GOT3 (cell line): ENCODE measurements at places on chromosomes 2 and 18.

- DNase-seq: no peak
These were observed 28.5 kb downstream of the NOL4 start for GRCh38 chr18:34196256-34196655.

- no peak for DNase-seq
These were observed 20.5 kb upstream of the ZNF236 start for GRCh38 chr18:76801567-76802505.

- no peak for DNase-seq
These were observed 19.0 kb downstream of the TMSB10 start for GRCh38 chr2:84924173-84925106.

DNA sequence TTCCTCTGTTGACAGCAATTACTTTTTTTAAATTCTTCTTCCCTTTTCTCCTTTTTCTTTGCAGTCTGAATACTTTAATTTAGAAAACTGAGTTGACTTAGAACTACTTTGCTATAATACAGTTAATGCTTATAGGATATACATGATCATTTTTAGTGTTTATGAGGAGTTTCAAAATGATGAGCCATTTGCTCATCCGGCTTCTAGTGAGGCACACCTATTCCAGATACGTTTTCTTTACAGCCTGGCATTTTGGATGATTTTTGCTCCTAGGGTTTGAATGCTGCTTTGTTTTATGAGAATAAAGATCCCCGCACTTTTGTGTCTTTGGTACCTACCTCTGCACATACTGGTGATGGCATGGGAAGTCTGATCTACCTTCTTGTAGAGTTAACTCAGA lies 52.8 kb downstream of the EIF5B start:
- no peak for DNase-seq

DNA sequence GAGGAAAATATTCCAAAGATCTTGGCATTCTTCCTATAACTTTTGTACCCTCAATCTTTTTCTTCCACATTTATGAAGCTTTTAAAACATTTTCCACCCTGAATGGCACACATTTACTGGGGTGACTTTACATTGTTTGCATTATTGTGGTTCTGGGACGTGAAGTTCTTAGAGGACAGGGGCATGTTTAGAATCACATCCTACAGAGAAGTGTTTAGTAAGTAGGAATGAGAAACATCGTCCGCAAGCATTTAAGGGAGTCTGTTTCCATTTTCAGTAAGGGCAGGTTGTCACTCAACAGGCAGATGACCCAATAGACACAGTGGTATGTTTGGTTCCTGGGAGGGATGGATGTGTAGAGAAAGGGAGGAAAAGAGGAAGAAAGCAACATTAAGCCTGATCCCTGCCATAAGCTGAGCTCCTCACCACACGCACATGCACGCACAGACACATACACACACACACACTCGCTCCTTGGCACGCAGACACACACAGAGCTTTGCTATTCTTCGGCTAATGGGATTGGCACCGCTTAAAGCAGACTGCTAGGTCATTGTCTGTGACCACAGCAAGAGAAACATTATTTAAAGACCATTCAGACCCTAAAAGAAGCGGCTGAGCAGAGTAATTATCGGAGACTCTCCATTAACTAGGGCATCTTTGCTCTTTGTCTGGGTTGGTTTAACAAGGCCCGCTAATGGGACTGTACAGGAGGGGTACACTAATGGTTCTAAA lies 14.2 kb upstream of the PLEKHM3 start:
- DNase-seq: no peak

DNA sequence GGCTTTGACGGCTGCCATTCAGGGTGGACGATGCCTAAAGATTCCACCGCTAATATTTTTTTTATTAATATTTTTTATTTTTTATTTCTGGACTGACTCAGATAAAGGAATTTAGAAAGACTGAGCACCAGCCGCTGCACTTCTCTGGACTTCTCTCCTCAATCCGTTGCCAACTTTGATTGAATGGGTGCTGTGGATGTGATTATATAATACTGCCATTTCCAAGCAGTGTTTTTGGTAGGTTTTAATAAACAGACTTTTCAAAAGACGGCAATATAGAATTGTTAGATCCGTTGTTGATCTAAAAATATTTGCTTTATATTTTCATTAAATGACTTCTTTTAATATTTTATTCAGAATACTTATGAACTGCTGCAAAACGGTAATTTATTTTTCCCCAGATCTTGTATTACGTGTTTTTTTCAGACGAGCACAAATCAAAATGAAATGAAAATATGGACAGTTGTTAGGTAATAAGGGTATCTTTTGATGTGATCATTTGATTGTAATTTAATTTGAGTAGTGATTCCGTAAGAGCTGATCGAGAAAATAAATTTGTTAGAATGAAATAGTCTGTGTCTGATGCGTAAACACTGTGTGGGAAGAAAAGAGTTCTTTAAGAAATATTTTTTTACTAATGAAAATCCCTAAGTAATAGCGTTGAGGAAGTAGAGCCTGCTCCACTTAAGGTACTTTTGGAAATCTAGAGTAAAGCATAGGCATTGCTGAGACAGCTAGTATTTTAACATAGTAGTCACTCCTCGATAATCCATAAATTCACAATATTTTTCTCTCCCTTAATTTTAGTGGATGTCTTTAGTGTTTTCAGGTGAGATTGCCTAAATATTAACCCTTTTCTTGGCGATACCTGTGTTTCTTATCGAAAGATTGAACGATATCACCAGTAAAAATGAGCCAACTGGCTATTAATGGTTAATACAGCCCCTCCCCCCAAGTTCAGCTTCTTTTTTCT lies 4.4 kb downstream of the POU3F3 start:
- no peak for DNase-seq

- DNase-seq: no peak
These were observed 34.2 kb upstream of the BAZ2B start for GRCh38 chr2:159650574-159650973.

GRCh38 chr2:10240161-10240681 lies 62.5 kb upstream of the HPCAL1 start:
- DNase-seq: no peak

DNA sequence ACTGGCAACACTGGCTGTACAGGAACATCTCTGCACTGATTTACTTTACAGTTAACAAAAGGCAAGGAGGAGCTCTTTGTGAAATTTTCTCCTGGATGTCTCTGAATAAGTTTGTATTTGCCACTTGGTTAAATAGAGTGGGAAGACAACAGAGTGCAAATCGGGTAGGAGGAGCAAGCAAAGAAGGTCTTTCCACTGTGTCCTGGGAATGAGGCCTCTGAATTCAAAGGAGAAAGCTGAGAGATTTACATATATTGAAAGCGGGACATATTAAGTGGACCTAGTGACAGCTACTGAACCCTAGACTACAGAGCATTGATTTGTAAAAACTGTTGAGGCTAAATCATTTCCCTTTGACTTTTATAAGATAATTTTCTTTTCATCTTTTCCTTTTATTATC lies 117.4 kb upstream of the CHRNA1 start:
- DNase-seq: no peak

GRCh38 chr2:30216157-30216556 lies 15.2 kb upstream of the LBH start:
- no peak for DNase-seq

- no peak for DNase-seq
These were observed 26.2 kb downstream of the EPC2 start for GRCh38 chr2:148670773-148671172.

DNA sequence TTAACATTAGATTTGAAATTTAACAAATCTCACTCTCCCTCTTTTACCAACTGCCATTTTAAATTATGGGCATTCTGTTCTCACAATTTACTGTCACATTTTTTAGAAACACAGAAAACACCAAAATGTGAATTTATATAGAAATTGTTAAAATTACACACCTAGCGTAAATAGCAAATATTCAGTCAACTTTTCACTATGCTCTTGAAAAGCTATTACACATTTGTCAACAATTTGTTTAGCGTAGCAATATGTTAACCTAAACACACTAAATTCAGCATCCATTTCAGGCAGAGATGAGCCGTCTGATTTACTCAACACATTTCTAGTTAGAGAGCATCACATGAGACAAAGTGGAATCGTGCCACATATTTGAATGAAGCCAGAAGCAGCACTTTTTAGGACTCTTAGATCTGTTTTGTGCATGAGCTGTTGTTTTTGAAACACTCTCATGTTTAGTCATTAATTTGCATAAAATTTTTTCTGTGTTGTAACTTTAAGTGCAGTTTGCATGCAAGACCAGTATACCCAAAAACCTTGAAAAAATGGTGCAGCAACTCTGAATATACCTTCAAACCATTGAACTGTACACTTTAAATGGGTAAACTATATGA lies 8.2 kb downstream of the TTC32 start:
- no peak for DNase-seq

GRCh38 chr2:209191139-209191538 lies 232.7 kb upstream of the MAP2 start:
- DNase-seq: no peak

DNA sequence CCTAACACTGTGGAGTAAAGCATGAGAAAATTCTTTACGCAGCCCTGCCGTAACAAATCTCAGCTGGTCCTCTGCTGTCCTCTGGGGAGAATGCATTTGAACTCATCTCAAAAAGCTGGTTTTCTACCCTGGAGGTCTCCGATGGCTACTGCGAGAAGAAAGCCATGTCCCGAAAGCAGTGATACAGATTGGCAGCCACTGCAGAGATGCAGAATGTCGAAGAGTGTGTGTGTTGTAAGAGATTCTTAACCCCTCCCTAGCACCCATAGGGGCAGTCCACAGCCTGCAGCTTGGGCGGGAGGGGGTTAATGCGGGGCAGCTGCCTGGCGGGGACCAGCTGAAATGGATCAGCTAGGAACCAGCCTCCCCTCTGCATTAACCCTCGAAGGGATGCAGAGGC lies 235.9 kb downstream of the ZNF516 start:
- DNase-seq: no peak

GRCh38 chr2:197786010-197786877 lies 1.1 kb upstream of the BOLL start:
- no peak for DNase-seq

- DNase-seq: no peak
These were observed 545.8 kb downstream of the BCL11A start for GRCh38 chr2:60007671-60008070.

GRCh38 chr2:73142937-73143336 lies 30.2 kb upstream of the RAB11FIP5 start:
- DNase-seq: no peak

DNA sequence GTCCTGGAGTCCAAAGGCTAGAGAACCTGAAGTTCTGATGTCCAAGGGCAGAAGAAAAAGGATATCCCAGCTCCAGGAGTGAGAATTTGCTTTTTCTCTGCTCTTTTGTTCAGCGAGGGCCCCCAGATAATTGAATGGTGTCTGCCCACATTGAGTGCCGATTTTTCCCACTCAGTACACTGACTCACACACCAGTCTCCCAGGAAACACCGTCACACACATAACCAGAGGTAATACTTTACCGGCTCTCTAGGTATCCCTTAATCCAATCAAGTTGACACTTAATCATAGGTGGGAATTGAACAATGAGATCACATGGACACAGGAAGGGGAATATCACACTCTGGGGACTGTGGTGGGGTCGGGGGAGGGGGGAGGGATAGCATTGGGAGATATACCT lies 161.5 kb downstream of the WDR7 start:
- no peak for DNase-seq

DNA sequence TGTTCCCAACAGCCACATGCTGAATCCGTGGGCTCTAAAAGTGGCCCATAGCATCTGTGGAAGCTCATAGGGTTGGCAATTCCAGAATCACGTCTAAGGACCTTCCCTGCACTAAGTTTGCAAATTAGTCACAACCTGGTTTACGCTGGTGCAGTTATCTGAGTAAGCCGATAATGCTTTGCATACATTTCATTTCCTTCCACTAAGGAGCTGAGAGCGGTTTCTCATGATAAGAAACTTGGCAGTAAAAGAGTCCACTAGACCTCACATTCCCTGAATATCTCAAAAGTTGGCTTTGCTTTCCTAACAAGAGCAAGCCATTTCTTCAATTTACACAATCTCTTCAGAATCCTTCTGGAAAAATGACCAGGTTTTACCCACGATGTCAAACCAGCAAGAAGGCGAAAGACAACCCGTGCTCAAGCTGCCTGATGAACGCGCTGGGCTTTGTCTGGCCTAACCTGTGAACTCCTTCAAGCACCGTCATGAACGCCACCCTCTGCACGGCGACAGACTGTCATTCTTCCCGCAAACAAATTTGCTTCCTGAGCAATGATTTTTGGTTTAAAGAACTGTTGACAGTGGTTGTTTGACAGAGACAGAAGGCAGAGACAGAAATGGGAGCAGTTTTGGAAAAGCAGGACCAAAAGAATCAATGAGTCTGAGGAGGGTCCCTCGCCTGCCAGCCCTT lies 73.0 kb upstream of the COPS8 start:
- no peak for DNase-seq

DNA sequence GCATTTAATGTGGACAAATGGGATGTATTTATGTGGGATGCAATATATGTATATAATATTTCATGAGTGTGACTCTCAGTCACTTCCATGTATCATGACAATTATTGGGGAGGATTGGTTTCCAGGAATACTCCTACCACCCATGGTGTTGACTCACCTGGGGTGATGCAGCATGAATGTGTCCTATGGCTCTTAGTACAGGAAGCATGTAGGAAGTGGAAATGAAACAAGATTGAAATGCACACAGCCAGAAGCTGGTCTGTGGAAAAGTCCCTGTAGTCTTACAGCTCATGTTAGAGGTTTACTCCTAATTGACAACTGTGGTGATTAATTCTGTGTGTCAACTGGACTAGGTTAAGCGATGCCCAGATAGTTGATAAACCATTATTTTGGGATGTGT lies 89.3 kb upstream of the HAAO start:
- no peak for DNase-seq

DNA sequence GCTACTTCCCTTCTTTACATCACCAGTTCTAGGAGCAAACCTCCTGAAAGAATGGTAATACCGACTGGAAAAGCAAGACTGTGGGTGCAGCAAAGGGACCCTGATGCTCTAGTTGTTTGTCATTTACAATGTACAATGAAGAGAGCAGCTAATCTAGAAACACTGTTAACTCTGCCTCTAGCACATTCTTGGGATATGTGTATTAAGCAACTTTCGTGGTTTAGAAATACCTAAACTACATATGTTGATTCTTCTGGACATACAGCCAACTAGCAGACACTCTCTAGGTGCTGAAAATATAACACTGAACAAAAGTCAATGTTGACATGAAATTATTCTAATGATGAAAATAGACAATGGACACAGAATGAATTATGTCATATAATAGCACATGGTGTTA lies 440.3 kb upstream of the MC4R start:
- DNase-seq: no peak

- no peak for DNase-seq
These were observed 1089.4 kb upstream of the SLC39A10 start for GRCh38 chr2:194567661-194568017.

- no peak for DNase-seq
These were observed 48.5 kb downstream of the RTN4 start for GRCh38 chr2:55001716-55002115.

DNA sequence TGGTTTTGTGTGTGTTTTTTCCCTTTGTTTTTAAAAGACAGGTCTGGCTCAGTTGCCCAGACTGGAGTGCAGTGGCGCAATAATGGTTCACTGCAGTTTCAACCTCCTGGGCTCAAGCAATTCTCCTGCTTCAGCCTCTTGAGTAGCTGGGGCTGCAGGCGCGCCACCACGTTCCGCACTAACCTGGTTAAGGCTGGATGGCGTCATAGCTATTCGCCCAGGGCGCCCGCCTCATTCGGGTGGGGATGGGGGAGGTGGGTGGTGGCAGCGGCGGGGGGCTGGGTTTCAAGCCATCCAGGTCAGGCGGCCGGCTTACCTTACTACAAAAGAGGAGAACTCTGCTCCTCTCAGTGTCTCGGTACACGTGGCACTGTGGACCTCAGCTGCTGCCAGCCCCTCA lies 42.8 kb downstream of the EEF1B2 start:
- DNase-seq: no peak
